ENCODE measurements at places on chromosomes 7 and 10. TPM values are rescaled to one million over a fixed set of nuclear protein-coding genes. Genes with fewer than 3 reads are reported as not detected.

GIMAP4 gene
- total RNA-seq, result 4.6 TPM

TMEM225B gene
- total RNA-seq, result 1.7 TPM

COL13A1 gene
- total RNA-seq, result 2.3 TPM

LIPM gene
- total RNA-seq, result 39.4 TPM

SLC39A12 gene
- total RNA-seq, result not detected

ABCB4 gene
- 0.47 TPM for total RNA-seq

YKT6 gene
- total RNA-seq, result 47.5 TPM

RARRES2 gene
- total RNA-seq, result 20.1 TPM

FZD8 gene
- 11.4 TPM for total RNA-seq

COBL gene
- 40.2 TPM for total RNA-seq

MGAM2 gene
- 0.39 TPM for total RNA-seq

Data from lower leg skin (tissue), 4 donors.